ENCODE measurements at places on chromosomes 3 and 15.

- no peak for DNase-seq
Measured at GRCh38 chr3:80338366-80338765, 570.6 kb upstream of the ROBO1 start.

DNA sequence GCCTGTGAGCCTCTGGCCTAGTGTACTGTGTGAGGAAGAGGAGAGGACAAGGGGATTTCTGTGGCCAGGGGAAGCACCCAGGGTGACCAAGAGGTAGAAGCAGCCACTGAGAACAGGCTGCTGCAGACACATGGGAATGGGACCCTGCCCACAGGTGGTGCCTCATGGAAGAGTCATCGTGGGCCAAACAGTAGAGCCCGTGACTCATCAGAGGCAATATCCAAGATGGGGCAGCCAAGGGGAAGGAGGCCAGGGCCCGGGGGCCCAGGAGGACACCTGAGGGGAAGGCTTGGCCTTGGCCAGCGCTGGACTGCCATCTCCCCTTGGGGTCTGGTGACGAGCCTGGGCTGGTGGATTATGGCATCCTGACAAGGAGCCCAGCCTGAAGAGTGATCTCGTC, 275.0 kb upstream of the LYSMD4 start:
- no peak for DNase-seq

DNA sequence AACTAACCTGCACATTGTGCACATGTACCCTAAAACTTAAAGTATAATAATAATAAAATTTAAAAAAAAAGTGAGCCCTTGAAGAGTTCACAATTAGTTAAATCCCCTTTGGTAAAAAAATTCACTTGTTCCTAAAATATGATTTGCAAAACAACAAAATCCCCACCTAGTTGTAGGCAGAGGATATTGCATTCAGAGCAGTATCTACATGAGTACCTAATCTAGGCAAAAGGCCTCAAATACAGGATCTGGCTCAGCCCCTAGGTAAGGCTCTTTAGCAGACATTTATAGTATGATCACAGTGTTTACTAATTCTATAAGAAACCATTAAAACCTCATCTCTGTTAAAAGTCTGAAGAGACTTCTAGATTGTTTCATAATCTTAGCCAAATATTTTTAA, 89.3 kb upstream of the CCDC80 start:
- DNase-seq = no peak

GRCh38 chr3:42562047-42562907, 19.5 kb downstream of the SEC22C start:
- no peak for DNase-seq

DNA sequence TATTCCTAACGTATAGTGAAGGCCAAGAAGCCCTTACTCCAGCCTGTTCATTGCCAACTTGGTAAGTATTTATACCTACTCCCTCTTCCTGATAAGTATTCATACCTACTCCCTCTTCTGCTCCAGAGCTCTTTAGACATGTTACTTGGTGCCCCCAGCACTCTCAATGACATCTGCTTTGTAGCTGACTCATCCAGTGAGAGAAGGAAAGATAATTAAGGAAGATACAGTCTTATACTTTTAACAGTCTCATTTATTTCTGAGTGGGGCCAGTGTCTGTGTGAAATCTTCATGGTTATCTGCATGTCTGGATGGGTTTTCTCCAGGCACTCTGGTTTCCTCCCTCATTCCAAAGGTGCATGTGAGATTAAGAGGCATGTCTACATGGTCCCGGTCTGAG, 698.7 kb downstream of the FHIT start:
- no peak for DNase-seq

DNA sequence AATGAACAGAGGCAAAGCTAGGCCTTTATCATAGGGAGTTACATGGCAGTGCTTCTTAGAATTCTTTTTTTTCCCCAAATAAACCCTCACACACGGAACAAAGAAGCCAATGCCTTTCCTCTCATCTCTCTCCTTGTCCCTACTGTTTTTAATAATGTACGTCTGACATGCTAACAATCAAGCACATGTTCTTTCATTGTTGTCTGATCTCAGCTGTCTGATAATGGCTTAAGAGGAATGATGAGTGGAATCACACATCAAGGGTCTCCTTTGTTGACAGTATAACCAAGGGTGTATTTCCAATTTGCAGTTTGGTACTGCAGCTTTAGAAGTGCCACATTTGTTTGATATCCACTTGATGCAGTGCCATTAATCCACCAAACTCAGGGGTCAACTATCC, 34.8 kb upstream of the EPHA3 start:
- DNase-seq = peak; percentile 7

- DNase-seq = no peak
Measured at GRCh38 chr3:9803494-9803893, 6.6 kb upstream of the TTLL3 start.

DNA sequence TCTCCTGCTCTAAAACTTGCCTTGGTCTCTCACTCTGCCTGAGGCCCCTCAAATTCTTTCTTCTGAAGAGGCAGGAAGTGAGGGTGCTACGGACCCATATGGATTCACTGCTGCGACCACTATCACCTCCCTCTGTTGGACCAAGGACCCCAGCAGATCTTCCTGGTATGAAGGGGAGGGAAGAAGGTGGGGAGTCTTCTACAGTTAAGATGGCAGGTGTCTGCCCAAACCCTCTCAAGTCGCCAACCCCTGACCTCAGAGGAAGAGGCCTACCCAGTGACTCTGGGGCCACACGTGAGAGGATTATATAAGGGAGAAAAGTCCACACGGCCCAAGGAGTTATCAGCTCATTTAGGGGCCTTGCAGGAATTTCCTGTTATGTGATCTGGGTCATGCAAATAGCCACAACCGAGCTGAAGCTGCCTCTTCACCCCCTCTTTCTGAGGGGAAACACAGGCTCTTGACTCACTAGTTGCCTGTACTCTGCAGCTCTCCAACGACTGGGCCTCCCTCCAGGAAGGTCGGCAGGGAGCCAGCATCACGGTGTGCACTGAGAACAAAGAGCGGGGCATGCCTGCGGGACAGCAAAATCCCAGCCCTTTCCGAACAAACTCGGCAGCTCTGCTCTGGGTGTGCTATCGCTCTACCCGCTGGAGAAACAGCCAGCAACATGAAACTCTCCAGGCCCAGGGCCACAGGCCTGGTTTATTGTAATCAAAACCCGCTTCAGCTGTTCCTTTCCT, 116.0 kb downstream of the XXYLT1 start:
- no peak for DNase-seq

DNA sequence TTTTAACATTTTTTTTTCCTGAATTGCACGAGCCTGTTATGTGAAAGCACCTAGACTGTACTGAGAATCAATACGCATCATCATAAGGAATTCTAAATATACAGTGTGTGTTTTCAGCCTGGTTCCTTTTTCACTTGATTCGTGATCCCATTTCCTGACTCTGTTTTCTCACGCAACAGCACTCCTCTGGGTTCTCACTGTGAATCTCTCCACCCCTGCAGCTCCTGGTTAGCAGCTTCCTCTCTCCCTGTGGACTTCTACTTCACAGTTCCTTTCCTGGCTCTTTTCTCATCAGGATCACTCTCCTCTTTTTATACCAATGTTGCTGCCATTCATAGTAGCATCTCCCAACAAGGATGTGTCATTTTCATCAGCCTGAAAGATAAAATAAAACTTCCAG, 297.2 kb downstream of the CADM2 start:
- DNase-seq = no peak

- DNase-seq = no peak
Measured at GRCh38 chr3:150370122-150370602, 37.9 kb upstream of the TSC22D2 start.

GRCh38 chr3:160162440-160162839, 62.8 kb upstream of the C3orf80 start:
- no peak for DNase-seq

DNA sequence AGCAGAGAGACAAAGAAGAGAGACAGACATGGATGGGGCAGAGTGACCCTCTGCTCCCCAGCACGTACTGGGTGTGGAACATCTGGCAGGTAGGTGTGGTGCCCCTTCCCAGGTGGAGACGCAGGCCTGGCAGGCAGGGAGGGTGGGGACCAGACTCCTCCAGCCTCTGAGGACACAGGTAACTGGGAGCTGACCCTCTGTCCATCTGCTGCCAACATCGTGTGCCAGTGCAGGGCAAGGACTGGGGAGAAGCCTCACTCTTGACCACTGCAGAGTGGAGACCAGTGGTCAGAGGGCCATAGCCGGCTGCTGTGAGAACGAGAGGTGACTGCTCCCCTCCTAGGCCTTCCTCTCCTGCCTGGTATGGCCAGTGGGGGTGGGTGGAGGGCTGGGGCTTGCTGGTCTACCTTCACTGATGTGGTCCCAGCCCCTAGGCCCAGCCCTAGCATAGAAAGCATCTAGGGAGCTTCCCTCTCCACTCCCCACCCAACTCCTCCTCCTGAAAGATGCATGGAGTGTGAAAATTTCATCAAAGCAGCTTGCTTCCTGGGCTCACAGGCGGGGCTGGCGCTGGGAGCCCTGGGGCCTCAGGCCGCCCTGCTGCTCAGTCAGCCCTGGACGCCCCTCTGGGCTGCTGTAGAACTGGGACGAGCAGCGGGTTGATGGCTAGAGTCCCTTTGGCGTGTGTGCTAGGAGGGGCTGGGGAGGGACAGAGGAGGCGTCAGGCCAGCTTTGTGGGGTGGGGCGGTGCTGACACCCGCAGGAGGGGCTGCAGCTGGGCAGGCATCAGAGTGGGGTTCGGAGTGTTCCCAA, 90.3 kb downstream of the PLXNA1 start:
- DNase-seq = no peak

GRCh38 chr3:170196833-170197232, 15.3 kb upstream of the PHC3 start:
- DNase-seq = no peak

DNA sequence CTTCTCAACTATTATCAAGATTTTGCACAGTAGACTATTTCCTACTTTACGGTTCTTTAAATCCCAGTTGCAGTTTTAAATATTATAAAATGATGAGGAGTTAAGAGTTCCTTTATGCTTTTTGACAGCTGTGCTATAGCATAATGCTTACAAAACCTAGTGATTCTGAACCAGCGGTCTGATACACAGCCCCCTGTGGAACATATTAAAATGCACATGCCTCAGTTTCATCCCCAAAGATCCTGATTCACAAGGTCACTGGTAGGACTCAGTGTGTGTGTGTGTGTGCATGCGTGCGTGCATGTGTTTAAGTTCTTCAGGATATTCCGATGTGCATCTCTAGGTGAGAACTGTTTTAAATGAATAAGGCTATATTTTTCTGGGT, 330.1 kb upstream of the TPM1 start:
- DNase-seq = no peak

DNA sequence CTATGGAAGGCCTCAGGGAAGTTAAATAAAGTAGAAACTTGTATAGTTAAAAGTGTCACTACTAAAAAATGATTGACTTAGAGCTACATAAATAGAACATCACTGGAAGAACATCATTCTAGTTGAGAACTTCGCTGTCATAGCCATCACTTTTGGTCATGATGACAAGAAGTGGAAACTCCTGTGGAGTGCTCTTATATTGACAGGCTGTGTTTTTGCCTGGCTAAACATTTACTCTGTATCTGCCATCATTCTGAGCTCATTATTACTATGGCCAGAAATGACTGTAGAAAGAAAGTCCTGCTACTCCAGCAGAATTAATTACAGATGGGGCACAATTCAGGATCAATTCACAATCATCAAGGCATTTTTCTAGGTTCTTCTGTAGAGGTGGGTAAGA, 165.1 kb upstream of the GOLIM4 start:
- no peak for DNase-seq

Measured in NCI-H1930 (cell line).